ENCODE measurements at places on chromosomes 1 and 21. TPM values are rescaled to one million over a fixed set of nuclear protein-coding genes. Genes with fewer than 3 reads are reported as not detected.

DNA sequence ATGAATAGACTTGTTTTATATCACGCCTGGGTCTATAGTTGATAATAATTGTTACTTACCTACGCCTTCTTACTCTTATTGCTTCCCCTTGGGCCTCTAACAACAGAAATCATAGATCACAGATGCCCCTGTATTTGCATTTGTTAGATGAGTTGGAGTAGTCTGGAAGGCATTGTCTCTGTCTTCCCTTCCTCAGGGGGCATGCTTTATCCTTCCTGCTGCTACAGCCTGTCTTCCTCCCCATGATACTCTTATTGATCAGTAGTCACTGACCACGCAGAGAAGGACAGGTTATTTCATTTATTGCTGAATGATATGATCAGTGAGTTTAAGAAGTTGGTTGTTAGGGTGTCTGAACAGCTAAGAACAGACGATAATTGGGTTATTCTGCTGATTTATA, 98.4 kb downstream of the DNM3 start:
- H3K4me3 ChIP-seq: no peak overlapping the region
- no peaks in the 10 kb centered on the region for H3K27me3 ChIP-seq
- no peaks in the 10 kb centered on the region for H3K4me1 ChIP-seq
- no peak for DNase-seq

DNA sequence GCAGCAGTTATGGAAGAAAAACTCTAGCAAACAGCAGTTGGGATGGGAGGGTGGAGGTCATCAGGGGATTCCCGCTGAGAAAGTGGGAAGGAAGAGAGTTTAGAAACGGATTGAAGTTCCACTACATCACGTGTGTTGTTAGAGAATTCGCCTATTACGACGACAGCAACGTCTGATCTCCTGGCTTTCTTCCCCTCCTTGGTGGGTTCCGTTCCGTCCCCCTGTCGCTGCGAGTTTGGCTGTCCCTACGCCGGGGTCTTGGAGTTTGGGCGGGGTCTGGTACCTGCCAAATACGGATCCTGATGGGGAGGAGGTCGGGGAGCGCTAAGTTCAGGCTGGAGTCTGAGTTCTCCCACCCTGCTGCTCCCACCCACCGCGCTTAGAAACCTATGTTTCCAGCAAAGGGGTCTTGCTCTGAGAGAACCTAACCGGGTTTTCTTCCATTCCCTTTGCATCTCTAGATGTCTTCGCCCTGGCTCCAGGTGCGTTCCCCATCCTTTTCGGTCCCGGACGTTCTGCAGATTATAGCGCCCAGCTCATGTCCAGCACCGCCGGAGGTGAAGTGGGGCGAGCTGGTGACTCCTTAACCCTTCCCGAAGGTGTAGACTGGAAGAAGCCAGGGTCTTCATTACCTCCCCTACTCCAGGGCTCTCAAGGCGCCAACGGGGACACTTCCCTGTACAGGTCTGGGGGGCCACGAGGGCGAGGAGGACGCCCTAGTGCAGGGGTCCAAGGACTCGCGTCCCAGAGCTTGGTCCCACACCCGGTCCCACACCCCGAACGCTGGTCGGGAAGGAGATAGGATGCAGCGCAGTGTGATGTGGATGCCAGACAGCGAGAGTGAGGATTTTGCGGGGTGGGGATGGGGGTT, 641 bp upstream of the KCNK2 start:
- no peaks in the 10 kb centered on the region for H3K36me3 ChIP-seq
- H3K4me3 ChIP-seq: peak overlapping the region; percentile 45
- H3K27me3 ChIP-seq: peaks cover 19% of the 10 kb centered on the region

DNA sequence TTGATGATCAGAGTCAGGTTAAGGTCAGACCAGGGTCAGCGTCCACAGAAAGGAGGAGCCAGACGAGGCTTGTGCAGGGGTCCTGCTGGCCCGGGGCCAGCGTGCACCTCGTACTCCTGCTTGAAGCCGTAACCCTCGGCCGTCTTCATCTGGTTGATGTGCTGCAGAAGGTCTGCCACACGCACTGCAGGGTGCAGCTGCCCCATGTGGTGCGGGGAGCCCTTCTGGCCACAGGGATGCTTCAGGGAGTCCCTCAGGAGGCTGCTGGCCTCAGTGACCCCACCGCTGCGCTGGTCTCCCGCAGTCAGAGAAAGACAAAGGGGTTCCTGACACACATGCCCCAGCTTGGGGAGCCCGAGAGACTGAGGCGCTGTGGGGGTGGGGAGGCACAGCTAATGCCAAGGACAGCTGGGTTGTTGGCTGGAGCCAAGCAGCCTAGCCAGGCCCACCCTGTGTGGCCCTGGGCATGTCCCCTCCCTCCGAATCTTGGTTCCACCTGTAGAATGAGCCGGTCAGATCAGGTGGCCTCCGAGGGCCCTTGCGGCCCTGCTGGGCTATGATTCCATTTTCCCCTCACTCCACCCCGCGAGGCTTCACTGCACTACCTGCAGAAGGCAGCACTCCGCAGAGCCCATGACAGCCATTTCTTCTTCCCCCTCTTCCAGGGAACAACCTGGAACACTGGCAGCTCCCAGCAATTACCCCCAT, 251.9 kb downstream of the PTPRU start:
- H3K27me3 ChIP-seq: no peaks in the 10 kb centered on the region
- no peaks in the 10 kb centered on the region for H3K36me3 ChIP-seq
- no peaks in the 10 kb centered on the region for H3K4me1 ChIP-seq
- no peak overlapping the region for H3K4me3 ChIP-seq
- no peak overlapping the region for H3K27ac ChIP-seq

GRCh38 chr1:196890668-196891067, 2.8 kb downstream of the CFHR4 start:
- H3K36me3 ChIP-seq: no peaks in the 10 kb centered on the region
- no peak for DNase-seq
- H3K27ac ChIP-seq: no peak overlapping the region
- no peaks in the 10 kb centered on the region for H3K4me1 ChIP-seq
- H3K4me3 ChIP-seq: no peak overlapping the region
- no peaks in the 10 kb centered on the region for H3K27me3 ChIP-seq

GRCh38 chr1:43688109-43688387, 19.3 kb upstream of the ST3GAL3 start:
- no peaks in the 10 kb centered on the region for H3K4me1 ChIP-seq
- no peaks in the 10 kb centered on the region for H3K27me3 ChIP-seq
- no peaks in the 10 kb centered on the region for H3K36me3 ChIP-seq
- H3K4me3 ChIP-seq: no peak overlapping the region

The RUSC1 gene
- 40.4 TPM for total RNA-seq

The EDN2 gene
- 75.0 TPM for total RNA-seq

DNA sequence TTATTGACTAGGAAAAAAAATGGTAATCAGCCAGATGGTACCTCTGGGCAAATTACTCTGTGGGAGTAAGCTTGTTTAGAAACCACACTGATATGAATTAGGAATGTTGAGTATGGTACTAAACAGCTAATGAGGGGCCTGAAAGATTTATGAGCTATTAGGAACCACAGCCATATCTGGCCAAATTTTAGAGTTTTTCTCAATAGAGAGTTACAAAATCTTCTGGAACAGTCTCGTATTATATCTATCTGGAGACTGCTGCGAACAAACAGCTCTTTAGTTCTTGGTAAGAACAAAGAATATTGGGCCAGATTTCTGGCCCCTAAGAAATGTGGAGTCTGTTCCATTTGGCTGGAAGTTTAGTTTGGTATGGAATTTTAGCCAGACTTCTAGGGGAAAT, 4.9 kb upstream of the PODN start:
- H3K27ac ChIP-seq: no peak overlapping the region
- no peak for DNase-seq
- no peaks in the 10 kb centered on the region for H3K27me3 ChIP-seq
- no peaks in the 10 kb centered on the region for H3K36me3 ChIP-seq

- H3K27me3 ChIP-seq: no peaks in the 10 kb centered on the region
- H3K27ac ChIP-seq: no peak overlapping the region
- no peak for DNase-seq
- no peaks in the 10 kb centered on the region for H3K36me3 ChIP-seq
- H3K4me1 ChIP-seq: no peaks in the 10 kb centered on the region
- no peak overlapping the region for H3K4me3 ChIP-seq
Measured at GRCh38 chr1:147388969-147389368, 146.5 kb downstream of the CHD1L start.

The IL19 gene
- total RNA-seq: not detected

GRCh38 chr1:224897529-224898327, 31.7 kb upstream of the DNAH14 start:
- no peaks in the 10 kb centered on the region for H3K36me3 ChIP-seq
- no peak overlapping the region for H3K4me3 ChIP-seq
- H3K4me1 ChIP-seq: no peaks in the 10 kb centered on the region
- H3K27ac ChIP-seq: no peak overlapping the region
- H3K27me3 ChIP-seq: no peaks in the 10 kb centered on the region

GRCh38 chr1:219897914-219898313, 30.4 kb downstream of the SLC30A10 start:
- no peak overlapping the region for H3K4me3 ChIP-seq
- H3K27me3 ChIP-seq: no peaks in the 10 kb centered on the region
- no peak overlapping the region for H3K27ac ChIP-seq

DNA sequence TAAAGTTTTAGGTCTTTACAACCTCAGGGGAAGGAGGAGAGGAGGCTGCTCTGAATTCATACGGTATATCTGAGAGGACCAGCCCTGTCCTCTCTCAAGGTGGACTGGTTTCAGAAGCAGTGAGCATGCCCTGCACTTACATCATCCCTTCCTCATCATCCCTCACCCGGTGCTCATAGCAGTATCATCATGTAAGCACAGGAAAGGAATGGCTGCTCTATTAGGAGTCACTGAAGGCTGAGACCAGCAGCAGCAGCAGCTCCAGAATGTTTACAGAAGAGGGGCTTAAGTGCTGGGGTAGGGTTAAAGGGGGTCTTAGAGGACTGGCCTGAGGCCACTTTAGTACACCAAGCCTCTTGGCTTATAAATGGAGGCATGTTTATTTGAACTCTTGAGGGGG, 185.9 kb downstream of the AK5 start:
- no peaks in the 10 kb centered on the region for H3K36me3 ChIP-seq
- H3K4me1 ChIP-seq: no peaks in the 10 kb centered on the region
- DNase-seq: no peak
- H3K4me3 ChIP-seq: no peak overlapping the region

DNA sequence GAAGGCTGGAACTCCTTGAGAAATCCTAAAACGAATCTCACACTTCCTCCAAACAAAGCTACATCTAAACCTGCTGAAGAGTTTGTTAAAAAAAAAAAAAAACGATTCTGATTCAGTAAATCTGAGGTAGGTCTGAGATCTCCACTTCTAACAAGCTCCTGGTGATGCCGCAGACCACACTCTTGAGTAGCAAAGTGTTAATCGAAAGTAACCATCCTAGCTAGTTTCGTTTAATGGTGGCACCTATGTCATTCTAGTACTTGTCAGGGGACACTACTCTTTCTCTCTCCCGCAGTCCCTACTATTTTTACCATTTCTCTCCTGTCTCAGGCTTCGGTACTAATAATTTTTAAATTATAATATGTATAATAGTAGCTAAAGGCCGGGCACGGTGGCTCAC, 2.1 kb downstream of the CLCC1 start:
- no peaks in the 10 kb centered on the region for H3K36me3 ChIP-seq
- no peaks in the 10 kb centered on the region for H3K27me3 ChIP-seq
- H3K4me3 ChIP-seq: no peak overlapping the region
- peaks cover 14% of the 10 kb centered on the region for H3K4me1 ChIP-seq

- H3K27me3 ChIP-seq: no peaks in the 10 kb centered on the region
- no peaks in the 10 kb centered on the region for H3K4me1 ChIP-seq
- no peak overlapping the region for H3K4me3 ChIP-seq
Measured at GRCh38 chr21:36765229-36765628, 66.3 kb downstream of the SIM2 start.

GRCh38 chr1:230753586-230754251, 6.5 kb downstream of the CAPN9 start:
- H3K4me3 ChIP-seq: no peak overlapping the region
- H3K27me3 ChIP-seq: no peaks in the 10 kb centered on the region
- no peaks in the 10 kb centered on the region for H3K4me1 ChIP-seq

- no peak overlapping the region for H3K27ac ChIP-seq
- no peak overlapping the region for H3K4me3 ChIP-seq
- no peak for DNase-seq
- H3K4me1 ChIP-seq: peaks cover 24% of the 10 kb centered on the region
- H3K36me3 ChIP-seq: no peaks in the 10 kb centered on the region
Measured at GRCh38 chr1:35575416-35575958, 2.4 kb downstream of the TFAP2E start.

The HCRTR1 gene
- not detected for total RNA-seq
